Left kidney (tissue), 8 donors: ENCODE measurements at places on chromosomes 5 and 9.

DNA sequence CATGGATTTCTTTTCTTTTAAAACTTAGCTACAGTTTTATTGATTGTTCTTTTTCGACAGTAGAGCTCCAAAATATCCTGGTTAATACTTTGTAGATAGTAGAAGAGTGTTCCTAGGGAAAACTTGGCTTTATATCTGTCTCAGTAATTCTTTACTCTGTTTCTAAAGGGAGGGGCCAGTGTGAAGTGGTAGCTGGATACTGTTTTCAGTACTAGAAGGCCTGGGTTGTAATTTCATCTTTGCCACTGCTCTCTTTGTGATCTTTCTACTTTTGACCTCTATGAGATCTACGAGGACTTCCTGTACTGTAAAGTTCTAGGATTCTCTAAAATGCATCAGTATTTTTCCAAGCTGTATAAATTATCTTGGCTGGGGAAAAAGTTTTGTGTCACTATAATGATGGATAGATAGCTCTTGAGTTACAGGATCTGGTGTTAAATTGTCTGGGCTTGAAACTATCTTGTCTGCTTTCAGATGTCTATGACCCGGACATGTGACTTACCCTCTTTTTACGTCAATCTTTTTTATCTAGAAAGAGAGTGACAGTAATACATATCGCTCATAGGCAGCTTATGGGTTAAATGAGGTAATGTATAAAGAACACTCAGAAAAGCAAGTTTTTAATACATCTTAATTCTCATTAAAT is 53.6 kb downstream of the PRR16 start:
- no peak for DNase-seq

DNA sequence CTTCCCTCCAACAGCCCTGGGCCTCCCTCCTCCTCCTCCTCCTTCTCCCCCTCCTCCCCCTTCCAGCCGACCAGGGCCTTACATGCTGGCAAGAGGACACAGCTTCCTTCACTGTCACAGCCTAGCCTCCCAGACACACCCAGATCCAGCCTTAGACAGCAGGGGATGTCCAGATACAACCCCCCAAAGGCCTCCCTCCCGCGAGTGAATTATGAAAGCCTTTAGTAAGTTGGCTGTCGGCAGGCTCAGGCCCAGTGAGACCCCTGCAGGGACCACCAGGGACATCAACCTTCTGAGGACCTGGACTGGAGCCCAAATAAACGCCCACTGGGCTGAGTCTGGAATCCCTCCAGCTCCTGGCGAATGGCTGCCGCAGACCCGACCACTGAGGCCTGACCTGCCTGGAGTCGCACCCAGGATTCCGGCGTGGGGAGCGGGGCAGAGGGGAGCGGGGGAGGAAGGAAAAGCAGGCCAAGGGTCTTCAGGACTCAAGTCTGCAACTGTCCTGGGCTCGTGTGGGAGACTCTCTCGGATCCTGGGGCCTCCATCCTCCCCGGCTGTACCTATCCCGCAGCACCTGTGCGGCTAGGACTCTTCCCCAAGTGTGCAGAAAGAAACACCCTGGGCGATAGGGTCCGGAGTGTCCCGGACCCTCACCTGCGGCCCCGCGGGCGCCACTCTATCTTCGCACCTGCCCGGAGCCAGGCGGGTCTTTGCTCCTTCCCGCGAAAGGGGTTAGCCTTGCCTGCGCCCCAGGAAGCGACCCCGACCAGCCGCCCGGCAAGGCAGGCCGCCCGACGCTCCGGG is 705 bp downstream of the SEPTIN8 start:
- no peak for DNase-seq

DNA sequence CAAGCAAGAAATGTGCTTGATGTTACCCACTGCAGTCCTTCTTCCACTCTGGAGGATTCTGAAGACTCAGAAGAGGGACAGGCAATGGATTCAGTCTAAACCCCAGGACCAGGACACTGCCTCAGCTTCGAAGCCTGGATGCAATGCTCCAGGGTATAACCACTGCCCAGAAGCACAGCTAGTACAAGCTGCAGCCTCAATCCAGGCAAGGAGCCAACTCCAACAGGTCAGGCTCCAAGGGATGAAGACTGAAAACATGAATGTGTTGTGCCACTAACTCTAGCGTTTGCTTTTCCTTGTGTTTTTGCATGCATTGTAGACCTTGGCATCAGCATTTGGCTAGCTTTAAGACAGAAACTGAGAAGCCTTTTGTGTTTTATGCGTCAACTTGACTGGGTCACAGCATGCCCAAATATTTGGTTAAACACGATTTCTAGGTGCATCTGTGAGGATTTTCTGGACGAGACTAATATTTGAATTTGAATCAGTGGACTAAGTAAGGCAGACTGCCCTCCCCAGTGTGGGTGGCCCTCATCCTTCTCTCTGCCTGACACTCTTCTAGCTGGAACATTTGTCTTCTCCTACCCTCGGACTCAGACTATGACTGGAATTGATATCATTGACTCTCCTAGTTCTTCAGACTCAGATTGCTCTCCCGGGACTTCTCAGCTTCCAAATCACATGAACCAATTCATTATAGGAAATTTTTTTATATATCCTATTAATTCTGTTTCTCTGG is 20.5 kb upstream of the GPX3 start:
- no peak for DNase-seq

- DNase-seq, result no peak
These were observed 29.0 kb downstream of the PDE6A start for GRCh38 chr5:149915392-149916260.

DNA sequence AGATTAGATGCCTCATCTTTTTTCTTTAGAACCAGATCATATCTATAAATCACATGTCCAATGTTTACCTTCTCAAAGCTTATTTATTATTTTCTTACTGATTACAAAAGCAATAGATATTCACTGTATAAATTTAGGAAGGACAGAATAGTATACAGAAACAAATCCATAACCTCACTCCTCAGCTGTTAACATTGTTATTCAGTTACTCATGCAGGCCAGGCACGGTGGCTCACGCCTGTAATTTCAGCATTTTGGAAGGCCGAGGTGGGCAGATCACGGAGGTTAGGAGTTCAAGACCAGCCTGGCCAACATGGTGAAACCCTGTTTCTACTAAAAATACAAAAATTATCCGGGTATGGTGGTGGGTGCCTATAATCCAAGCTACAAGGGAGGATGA is 15.3 kb downstream of the STOM start:
- DNase-seq, result no peak

DNA sequence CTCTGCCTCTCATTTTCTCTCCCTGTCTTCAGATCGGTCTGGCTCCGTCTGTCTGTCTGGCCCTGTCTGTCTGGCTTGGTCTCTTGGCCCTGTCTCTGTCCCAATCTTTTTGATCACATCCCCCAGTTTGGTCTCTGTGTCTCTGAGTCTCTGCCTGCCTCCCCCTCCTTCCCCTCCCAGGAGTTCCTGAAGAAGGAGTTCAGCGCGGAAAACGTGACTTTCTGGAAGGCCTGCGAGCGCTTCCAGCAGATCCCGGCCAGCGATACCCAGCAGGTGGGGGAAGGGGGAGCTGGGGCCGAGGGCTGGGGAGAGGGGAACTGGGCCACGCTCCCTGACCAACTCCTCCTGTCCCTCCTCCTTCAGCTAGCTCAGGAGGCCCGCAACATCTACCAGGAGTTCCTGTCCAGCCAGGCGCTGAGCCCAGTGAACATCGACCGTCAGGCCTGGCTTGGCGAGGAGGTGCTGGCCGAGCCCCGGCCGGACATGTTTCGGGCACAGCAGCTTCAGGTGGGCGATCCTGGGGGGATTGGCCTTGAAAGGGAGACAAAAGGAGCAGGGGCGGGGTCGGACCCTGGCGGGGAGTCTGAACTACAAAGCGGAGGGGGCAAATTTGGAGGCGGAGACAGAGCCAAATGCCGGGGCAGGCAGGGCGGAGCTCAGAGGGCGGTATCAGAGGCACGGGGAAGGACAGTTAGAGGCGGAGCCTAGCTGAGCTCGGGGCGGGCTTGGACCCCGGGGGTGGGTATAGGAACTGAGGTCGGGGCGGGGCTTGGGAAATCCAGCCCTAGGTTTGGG is 9.0 kb downstream of the RGS14 start:
- DNase-seq, result peak; percentile 89

DNA sequence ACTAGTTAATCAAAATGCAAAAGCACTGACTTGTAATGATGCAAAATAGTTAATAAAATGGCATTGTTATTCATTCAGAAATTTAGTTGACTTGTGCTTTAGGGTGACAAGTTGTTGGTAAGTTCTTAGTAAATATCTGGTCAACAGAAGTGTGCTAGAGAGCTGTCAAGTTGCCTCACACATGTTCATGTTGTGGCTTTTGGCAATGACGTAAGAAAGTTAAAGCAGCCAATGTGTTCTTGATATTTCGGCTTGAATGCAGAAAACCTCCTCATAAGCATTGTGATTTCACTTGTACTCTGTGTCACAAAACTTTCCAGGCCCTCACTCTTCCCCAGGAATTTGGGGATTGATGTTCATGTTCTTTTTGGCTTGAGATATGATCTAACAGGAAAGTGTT is 626.7 kb downstream of the PRR16 start:
- no peak for DNase-seq

DNA sequence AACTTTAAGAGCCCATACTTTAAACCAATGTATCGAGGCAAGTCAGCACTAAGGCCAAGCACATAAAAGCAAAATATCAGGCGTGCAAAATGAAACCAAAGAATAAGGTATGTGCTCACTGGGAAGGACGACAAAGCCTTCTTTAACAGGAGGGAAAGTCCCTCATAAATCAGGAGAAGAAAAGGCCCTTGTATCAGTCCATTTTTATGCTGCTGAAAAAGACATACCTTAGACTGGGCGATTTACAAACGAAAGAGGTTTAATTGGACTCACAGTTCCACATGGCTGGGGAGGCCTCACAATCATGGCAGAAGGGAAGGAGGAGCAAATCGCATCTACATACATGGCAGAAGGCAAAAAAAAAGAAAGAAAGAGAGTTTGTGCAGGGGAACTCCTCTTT is 68.9 kb downstream of the UBE2QL1 start:
- no peak for DNase-seq

- no peak for DNase-seq
These were observed 14.7 kb upstream of the LARP1 start for GRCh38 chr5:154740483-154740882.

DNA sequence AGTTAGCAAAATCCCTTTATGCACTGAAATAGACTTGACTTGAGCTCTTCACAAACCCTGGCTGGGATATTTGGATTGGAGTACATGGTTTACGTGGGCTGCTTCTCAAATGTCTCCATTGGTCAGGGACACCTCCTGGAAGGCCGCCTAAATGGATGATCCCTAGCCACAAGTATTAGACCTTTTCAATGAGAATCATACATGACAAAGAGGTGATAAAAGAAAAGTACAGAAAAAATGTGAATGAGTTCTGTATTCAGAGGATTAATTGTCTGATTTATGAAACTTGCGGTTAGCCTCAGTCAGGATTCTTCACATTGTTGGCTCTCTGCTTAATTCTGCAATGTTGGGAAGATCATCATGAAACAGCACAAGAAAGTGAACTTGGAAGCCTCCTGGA is 752.8 kb upstream of the ADAMTS16 start:
- DNase-seq, result no peak

GRCh38 chr9:127223266-127223665 is 41.3 kb upstream of the GARNL3 start:
- DNase-seq, result no peak

- DNase-seq, result no peak
These were observed 580.4 kb upstream of the KLF4 start for GRCh38 chr9:108069991-108070390.

GRCh38 chr5:107878661-107879060 is 207.9 kb upstream of the EFNA5 start:
- DNase-seq, result no peak

DNA sequence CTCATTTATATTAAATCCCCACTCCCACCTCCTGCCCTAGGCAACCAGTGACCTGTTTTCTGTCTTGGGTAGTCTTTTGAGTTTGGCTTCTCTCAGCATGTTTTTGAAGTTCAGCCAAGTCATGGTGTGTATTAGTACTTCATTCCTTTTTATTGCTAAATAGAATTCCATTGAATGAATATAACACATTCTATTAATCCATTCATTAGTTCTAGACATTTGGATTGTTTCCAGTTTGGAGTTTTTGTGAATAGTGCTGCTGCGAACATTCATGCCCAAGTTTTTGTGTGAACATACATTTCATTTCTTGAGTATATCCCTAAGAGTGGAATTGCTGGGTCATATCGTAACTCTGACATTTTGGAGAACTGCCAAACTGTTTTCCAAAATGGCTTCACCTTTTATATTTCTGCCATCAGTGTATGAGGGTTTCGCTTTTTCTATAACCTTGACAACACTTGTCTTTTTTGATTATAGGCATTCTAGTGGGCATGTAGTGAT is 2.7 kb downstream of the ZNF346 start:
- no peak for DNase-seq

- no peak for DNase-seq
These were observed 52.8 kb upstream of the CCDC112 start for GRCh38 chr5:115349001-115349817.

DNA sequence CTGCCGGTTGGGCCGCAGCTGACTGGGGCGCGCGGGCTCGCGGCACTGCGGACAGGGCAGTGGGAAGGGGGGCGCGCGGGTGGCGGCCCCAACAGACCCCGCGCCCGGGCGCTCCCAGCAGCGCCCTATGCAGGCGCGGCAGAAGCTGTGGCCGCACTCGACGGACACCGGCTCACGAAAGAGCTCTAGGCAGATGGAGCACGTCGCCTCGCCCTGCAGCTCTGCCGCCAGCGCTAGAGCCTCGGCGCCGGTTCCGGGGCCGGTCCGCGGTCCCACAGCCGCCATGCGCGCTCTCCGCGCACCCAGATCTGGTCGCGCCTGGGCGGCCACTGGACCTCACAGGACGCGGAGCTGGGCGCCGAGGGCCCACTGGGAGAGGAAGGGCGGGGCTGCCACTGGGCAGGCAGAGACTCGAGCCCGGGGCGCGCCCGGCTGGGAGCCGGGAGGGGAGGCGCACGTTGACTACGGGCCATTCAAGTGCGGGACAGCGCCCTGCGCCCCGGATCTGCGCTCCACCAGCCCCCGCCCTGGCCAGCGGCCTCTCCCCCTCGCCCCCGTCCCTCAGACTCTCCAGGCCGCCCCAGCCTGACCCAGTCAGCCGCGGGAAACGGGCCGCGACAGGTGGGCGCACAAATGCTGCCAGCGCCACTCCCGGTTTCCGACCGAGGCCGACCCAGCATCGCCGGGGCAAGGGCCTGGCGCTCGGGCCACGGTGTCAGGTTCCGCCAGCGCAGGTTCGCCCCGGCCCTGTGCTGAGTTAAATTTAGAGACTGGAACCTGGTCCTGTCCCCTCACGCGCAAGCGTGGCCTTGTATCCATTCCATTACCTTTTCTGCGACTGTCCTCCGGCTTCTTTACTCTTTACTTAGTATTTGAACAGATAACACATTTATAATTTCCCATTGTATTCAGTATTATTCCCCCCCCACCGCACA is at the start of gene TRIM7:
TRIM7 (minus strand) TSS at position 371 of the 935 bp plus-strand sequence; CDS start at position 285, 86 bp downstream.
- DNase-seq, result no peak

GRCh38 chr5:95647886-95648860 is 1.6 kb downstream of the RFESD start:
- no peak for DNase-seq
